ENCODE measurements at places on chromosomes 7 and 10.

GRCh38 chr10:33114451-33114952 lies 156.5 kb upstream of the ITGB1 start:
- DNase-seq, result no peak

DNA sequence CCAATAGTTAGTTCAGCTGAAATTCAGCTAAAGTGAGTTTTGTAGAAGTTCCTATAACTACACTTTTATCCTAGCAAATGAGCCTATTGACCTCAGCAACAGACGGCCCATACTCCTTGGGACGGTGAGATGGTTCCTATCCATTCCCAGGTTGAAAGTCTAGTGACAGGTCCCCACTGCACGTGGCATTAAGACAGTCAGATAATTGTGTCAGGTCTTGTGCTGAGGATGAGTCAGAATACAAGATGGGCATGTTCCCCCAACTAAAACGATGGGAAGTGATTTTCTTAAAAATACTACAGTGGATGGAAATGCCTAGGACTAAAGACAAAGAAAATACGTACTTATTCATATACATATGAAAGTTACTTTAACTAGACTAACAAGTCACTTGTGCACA lies 2.1 kb downstream of the CAV1 start:
- no peak for DNase-seq

DNA sequence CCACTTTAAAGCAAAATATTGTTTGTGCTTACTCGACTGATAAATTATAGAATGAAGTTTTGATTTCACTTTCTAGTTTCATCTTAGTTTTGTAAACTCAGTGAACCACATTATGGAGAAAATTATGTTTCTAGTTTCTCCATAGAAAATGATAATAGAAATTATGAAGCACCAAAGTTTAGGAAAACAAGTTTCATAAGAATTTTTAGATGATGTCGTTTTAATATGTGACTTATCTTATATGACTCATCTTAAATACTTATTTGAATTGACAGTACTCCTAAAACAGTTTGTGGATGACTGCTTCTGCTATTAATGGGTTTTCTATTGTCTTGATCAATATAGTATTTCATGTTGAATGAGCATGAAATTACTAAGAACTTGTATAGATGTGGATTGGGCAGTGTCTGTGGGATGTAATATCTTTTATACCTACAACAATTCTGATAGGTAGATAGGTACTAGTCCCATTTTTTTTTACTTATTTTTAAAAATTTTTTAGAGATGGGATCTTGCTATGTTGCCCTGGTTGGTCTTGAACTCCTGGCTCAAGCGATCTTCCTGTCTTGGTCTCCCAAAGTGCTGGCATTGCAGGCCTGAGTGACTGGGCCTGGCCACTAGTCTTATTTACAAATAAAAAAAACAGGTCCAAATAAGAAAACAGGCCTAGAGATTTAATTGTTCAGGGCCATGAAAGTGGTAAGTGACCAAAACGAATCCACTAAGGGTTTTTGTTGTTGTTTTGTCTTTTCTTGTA lies 3.7 kb downstream of the HBP1 start:
- no peak for DNase-seq

- no peak for DNase-seq
These were observed 91.5 kb downstream of the MYO3A start for GRCh38 chr10:26025523-26025922.

GRCh38 chr10:51733057-51733456 lies 33.7 kb upstream of the CSTF2T start:
- no peak for DNase-seq

Measured in GM12864 (cell line).